Vein endothelial cell (primary cell): ENCODE measurements at places on chromosomes 7 and 10. TPM values are rescaled to one million over a fixed set of nuclear protein-coding genes. Genes with fewer than 3 reads are reported as not detected.

Gene PLEKHS1
- under 0.01 TPM in 1 of 2 replicates, not detected in the other for total RNA-seq

Gene IRF5
- 0.65 and 0.67 TPM in 2 replicates for total RNA-seq

Gene GIMAP7
- total RNA-seq = 25.2 and 31.6 TPM in 2 replicates

Gene VOPP1
- 166 and 184 TPM in 2 replicates for total RNA-seq

Gene PLCE1
- under 0.01 and 0.10 TPM in 2 replicates for total RNA-seq

Gene SDK1
- 0.19 and 0.65 TPM in 2 replicates for total RNA-seq
